ENCODE measurements at places on chromosomes 4 and X.

- DNase-seq = no peak
These were observed 173.5 kb downstream of the ASMT start for GRCh38 chrX:1788300-1788911.

- DNase-seq = no peak
These were observed 80.0 kb downstream of the ALPK1 start for GRCh38 chr4:112377171-112377570.

- no peak for DNase-seq
These were observed 145.9 kb downstream of the CPE start for GRCh38 chr4:165524532-165525190.

GRCh38 chr4:148453833-148454232, 11.6 kb upstream of the NR3C2 start:
- DNase-seq = no peak

- no peak for DNase-seq
These were observed 38.6 kb downstream of the AR start for GRCh38 chrX:67582436-67582835.

DNA sequence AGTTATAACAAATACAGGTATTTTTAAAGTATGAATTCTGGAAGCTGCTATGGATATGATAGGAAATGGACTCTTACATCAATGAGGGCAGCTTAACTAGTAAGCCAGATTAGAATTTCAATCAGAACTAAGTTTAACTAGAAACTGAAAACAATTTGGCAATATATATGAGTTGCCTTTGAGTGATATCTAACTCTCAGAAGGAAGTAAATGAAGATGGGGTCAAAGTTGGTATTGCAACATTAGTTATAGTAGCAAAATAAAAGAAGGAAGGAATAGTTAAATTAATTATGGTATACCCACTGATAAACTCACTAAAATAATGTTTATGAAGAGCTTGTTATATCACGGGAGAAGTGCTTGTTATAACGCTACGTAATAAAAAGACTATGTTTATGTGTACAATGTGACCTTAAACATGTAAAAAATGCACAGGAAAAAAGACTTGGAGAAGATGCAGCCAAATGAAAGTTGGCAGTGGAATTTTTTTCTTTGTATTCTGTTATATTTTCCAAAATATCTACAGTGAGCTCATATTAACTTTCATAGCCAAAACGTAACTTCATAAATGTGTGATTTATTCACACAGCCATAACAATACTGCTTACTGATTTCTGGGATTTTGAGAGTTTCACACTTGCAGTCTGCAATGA, 34.5 kb downstream of the PHKA2 start:
- no peak for DNase-seq

DNA sequence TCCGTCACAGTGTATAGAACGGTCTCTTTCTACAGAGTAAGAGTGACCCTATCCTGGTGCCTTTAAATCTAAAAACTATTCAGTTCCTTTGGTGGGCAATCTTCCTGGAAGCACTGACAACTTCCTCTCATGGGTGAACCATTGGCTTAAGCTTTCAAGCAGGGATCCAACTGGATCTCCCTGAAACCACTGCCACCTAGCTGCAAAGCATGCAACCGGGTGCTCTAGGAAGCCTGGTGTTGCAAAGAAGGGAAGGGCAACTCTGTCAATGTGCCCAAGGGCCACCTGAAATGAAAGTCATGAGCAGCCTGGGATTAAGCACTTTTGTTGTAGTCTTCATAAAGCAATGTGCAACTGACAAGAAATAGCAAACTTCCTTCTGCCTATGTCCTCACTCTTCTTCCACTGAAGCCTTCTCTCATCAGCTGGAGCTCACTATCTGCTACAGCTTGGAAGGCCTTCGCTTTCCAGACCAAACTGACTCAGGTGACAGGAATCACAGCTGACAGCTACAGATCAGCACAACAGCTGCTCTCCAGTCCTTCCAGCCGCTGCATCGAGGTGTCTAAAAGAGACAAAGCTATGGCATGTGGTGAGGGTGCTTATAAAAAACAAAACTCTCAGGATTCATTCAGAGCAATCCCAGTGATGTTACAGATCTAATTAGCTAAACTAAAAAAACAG, 46.1 kb downstream of the SETD7 start:
- DNase-seq = no peak

DNA sequence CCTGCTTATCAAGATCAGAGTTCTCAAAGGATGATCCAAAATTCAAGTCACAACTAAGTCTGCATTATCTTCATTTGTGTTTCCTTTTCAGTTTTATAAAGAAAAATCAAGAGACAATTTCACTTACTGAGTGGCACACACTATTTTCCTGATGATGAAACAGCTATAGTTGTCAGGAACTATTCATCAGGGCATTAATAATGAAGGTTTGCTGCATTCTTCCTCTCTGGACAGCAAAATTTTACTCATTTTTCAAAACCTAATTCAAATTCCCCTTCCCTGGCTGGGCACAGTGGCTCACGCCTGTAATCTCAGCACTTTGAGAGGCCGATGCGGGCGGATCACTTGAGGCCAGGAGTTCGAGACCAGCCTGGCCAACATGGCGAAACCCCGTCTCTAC, 83.5 kb upstream of the SMIM10 start:
- DNase-seq = no peak

- DNase-seq = no peak
These were observed 150.1 kb upstream of the MAGEB2 start for GRCh38 chrX:30065226-30065625.

DNA sequence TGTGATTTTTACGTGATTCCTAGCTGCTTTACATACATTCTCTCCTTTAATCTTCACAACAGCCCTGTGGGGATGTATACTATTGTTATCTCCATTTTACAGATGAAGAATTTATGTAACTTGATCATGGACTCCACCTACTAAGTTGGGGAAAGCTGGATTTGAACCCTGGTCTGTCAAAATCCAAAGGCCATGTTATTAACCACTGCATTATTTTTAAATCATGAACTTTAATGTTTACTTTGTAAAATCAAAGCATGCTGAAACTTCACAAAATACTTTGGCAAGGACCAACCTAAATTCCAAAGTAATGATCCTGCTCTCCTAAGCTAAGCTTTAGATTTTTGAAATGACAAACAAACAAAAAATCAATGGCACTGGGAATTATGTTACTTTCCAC, 26.1 kb downstream of the FAM47E start:
- no peak for DNase-seq

GRCh38 chrX:23008431-23009099, 8.8 kb downstream of the DDX53 start:
- no peak for DNase-seq

DNA sequence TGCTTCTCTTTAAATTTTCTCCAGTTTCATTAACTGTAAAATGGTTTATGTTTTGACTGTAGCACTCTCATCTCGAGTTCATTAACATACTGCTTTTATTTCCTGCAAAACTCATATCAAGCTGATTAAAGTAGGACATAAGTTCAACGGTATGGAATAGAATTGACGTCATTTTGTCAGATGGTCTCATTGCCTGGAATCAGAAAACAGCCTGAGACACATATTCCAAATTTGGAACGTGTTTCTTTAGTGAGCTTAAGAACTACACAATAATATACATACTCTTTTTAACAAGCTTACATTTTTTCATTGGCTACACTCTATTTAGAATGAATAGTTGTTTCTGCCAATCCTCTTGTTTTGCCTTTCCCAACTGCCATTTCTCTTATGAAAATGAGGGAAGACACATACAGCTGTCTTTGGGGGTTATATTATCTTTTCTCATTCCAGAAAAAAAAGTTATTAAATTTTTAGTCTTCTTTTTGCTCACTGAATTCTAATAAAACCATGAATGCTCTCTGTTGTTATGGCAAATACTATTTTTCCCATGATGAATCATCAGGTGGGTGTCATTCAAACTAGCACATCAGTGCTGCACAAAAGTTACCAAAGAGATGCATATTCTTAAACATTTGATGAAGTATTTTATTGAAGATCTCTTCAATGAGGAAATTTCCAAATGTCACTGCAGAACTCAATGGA, 162.8 kb downstream of the GABRB1 start:
- DNase-seq = no peak

DNA sequence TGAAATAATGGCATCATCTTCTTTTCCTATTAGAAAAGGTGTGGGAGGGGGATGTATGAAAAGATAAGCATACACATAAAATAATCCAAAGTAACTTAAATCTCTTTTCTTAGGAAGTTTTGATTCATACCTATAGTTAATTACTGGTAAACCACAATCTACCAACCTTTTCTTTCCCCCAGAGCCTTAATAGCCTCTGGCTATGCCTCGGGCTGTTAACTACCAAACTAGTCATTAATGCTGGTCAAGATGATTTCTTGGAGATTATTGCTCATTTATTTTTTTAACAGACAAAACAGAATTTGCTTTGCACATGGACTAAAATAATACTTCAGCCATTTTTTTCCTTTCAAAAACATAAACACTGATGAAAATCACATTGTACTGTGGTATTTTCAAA, 16.9 kb downstream of the NAA11 start:
- DNase-seq = no peak

DNA sequence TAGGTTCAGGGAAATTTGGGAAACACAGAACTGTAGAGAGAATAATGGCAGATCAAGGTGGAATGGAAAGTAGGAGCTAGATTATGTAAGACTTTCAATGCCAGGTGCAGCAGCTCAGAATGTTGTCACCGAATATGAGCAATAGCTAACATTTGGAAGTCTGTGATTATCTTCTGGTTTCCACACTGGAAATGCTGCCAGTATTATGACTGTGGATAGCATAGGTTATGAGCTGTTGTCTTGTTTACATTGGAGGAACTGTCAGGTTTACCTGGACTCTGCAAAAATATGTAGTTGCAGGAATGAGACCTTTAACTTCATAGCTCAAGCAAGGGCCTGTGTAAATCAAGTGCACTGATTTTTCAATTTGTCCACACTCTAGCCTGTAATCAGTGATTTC, 26.0 kb upstream of the TAF9B start:
- no peak for DNase-seq

DNA sequence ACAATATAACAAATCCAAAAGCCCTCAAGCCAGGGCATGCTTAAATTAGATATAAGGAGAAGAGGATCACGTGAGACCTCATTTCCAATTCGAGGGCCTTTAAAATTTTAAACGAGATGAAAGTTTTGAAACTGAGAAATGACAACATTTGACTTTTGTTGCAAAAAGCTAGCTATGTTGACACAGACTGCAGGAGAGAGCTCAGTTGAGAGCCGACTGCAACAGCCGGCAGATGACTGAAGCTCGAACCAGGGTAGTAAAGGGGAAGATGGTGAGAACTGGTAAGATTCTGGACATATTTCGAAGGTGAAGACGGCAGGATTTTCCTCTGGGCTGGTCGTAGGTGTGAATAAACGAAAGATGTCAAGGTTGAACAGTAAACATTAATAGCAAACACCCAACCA, 773 bp downstream of the PRMT9 start:
- DNase-seq = no peak

GRCh38 chr4:153676984-153677383, 7.1 kb upstream of the TLR2 start:
- DNase-seq = no peak
